ENCODE measurements at places on chromosomes 16 and 17. TPM values are rescaled to one million over a fixed set of nuclear protein-coding genes. Genes with fewer than 3 reads are reported as not detected.

- no peak overlapping the region for H3K4me3 ChIP-seq
- H3K4me1 ChIP-seq: no peaks in the 10 kb centered on the region
- H3K27me3 ChIP-seq: no peaks in the 10 kb centered on the region
- no peaks in the 10 kb centered on the region for H3K36me3 ChIP-seq
- H3K27ac ChIP-seq: no peak overlapping the region
- DNase-seq: no peak
Measured at GRCh38 chr17:253091-253846, 71.8 kb upstream of the DOC2B start.

GRCh38 chr17:50604513-50604912 lies 30.2 kb upstream of the ABCC3 start:
- no peaks in the 10 kb centered on the region for H3K27me3 ChIP-seq
- DNase-seq: no peak
- no peaks in the 10 kb centered on the region for H3K36me3 ChIP-seq
- H3K4me3 ChIP-seq: no peak overlapping the region
- H3K4me1 ChIP-seq: peaks cover 4% of the 10 kb centered on the region

DNA sequence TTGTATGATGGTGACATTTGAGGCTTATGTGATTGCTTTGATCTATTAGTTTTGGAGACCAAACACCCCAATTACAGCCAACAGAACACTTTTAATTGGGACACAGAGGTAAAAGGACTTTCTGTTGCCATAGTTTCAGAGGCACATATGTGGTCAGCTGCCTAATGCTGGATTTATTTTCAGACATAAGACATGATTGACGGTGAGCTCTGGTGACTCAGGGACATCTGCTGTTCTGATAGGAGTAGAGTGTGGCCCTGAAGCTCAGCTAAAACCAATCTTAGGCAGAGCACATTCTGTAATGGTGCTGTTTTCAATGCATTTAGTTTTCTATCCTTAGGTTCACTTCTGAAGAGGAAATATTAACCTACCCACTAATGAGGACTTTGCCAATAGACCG lies 247.1 kb downstream of the UTP18 start:
- no peaks in the 10 kb centered on the region for H3K36me3 ChIP-seq
- H3K4me3 ChIP-seq: no peak overlapping the region
- no peak overlapping the region for H3K27ac ChIP-seq
- no peaks in the 10 kb centered on the region for H3K4me1 ChIP-seq
- 0 out of 2 replicates have a peak, but pooled peaks cover 2% of the 10 kb centered on the region for H3K27me3 ChIP-seq

GRCh38 chr17:75697651-75698291 lies 23.5 kb upstream of the ITGB4 start:
- no peak overlapping the region for H3K27ac ChIP-seq
- H3K4me1 ChIP-seq: no peaks in the 10 kb centered on the region
- no peak for DNase-seq

DNA sequence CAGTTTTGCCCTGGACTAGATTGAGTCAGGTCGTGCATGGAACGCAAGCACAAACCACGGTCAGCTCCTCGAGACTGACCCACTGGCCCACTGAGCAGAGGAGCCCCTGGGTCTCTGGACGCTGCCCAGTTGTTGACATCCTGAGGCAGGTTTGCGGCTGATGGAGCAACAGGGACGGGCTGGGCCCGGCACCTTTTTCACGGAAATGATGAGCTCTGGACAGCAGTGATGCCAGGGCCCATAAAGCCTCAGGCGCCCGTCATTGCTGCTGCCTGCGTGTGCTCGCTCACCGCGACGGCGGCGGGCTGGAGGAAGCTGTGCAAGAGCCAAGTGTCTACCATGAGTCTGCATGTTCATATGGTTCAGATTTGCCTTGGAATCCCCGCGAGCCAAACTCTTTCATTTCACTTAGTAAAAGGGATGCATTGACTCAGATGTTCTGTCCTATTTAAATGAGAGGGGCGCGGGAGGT lies 30.8 kb upstream of the CRISPLD2 start:
- H3K27ac ChIP-seq: no peak overlapping the region
- H3K4me1 ChIP-seq: no peaks in the 10 kb centered on the region
- no peak overlapping the region for H3K4me3 ChIP-seq
- no peaks in the 10 kb centered on the region for H3K27me3 ChIP-seq

DNA sequence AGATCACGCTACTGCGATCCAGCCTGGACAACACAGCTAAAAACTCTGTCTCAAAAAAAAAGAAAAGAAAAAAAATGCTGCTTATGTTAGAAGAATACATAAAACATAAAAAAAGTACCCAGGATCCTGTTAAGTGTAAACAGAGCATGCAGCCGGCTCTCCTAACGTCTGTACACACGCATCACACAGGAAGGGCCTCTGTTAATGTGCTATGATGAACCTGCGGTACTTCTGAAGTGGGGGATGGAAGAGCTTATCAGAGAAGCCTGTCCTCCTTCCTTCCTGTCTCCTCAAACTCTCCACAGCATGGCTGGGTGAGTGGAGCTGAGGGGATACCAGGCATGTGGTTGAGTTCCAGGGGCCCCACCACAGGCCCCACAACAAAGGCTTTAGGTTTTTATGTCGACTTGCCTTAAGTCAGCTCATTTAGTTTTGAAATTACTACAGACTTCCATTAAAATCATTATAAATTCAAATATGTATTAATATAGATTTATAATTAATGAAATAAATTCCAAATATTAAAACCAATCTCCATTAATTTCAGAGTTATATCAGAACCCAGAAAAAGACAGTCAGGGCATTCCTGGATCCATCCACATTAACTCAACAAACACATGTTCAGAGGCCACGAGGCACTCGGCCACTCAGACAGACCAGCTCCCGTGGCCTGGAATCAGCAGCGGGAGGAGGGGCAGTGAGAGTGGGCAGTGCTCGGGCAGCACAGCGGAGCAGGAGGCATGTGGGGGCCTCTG lies 11.7 kb downstream of the CCDC57 start:
- no peak overlapping the region for H3K27ac ChIP-seq
- H3K36me3 ChIP-seq: no peaks in the 10 kb centered on the region
- H3K4me1 ChIP-seq: peaks cover 4% of the 10 kb centered on the region
- H3K27me3 ChIP-seq: no peaks in the 10 kb centered on the region
- no peak for DNase-seq

DNA sequence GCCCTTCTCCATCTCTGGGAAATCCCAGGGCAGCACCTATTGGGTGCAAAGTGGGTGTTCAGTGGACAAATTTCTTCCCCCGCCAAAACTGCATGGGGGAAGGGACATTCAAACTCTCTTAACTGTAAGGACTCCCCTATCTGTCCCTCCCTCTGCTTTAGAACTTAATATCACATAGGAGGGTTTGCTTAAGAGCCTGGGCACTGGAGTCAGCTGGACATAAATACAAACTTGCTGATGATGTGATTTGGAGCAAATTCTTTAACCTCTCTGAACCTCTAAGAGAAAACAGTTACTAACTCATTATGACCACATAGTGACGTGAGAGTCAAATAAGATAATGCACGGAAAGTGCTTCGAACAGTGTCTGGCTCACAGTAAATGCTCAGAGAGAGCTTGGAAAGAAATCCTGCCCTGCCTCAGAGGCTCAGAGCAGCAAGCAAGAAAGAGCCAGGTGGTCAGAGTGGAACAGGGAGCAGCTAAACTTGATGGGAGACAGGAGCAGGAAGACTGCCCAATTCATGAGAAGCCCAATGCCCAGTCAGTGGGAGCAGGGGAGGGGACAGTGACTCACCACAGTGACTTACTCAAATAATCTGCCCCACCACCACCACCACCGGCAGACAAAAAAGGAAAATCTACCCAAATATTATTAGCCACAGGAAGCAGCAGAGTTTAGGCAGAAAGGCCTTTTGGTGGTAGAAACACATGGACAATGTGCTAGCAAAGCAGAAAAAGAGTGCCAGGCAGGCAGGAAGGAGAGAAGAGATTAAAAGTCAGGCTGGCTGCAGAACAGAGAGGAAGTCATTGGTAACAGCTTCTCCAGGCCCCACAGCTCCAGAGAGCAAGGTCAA lies 23.9 kb upstream of the CCL1 start:
- DNase-seq: no peak
- no peak overlapping the region for H3K27ac ChIP-seq
- H3K4me3 ChIP-seq: no peak overlapping the region
- H3K36me3 ChIP-seq: no peaks in the 10 kb centered on the region

DNA sequence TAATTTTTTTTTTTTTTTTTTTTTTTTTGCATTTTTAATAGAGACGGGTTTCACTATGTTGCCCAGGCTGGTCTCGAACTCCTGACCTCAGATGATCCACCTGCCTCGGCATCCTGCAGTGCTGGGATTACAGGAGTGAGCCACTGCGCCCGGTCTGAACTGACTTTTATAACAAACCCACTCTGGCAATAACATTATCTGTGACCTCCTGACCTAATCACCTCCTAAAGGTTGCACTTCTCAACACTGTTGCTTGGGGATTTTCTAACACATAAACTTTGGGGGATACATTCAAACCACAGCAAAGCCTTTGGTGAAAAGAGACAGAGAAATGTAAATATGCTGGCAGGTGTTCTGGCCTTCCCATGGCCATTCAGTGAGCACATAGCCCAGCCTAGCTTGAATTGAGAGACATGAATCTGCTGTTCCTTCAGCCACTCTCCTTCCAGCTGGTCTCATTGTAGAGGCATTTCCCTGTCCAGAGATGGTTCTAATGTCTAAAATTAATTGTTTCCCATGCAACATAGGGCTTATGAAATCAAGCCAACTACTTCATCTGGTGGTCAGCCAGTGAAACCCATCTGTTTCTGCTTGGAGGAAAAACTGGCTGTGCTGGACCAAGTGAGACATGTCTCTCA lies 28.3 kb downstream of the LYRM1 start:
- H3K4me3 ChIP-seq: no peak overlapping the region
- H3K27ac ChIP-seq: no peak overlapping the region
- H3K4me1 ChIP-seq: no peaks in the 10 kb centered on the region
- no peaks in the 10 kb centered on the region for H3K36me3 ChIP-seq

DNA sequence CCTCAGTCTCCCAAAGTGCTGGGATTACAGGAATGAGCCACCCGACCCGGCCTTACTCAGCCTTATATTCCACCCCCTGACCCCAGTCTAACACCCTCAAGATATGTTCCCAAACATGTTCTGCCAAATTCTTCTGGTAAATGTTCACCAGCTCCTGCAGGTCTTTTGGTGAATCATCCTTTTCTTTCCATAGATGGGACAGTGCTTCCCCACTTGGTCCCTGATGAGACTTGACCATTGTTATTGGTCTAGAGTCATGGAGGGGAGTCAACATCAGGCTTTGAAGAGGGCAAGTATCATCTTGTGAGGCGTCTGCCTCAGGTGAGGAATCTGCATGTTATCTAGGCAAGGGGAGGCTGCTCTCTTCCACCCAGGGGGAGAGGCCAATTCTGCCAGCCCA lies 10.4 kb upstream of the RUNDC3A start:
- no peak overlapping the region for H3K4me3 ChIP-seq
- H3K4me1 ChIP-seq: no peaks in the 10 kb centered on the region
- DNase-seq: no peak
- H3K27ac ChIP-seq: no peak overlapping the region
- no peaks in the 10 kb centered on the region for H3K36me3 ChIP-seq

DNA sequence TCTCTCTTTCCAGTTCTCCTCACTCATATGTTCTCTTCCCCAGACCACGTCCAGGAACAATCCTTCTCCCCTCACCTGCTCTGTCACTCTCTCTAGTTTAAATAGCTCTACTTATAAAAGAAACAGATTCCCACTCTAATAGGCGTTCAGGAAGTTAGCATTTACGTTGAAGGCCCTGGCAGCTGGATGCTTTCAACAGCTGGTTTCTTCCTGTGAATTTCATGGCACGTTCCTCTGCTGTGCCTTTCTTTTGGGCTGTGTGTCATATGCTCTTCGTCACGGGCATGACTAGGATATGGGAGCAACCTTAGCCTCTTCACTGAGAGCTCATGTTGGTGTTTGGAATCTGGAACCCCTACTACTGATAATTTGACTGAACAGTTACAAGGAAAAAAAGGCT lies 73.2 kb downstream of the ZNF18 start:
- no peak overlapping the region for H3K27ac ChIP-seq
- no peak overlapping the region for H3K4me3 ChIP-seq
- H3K4me1 ChIP-seq: no peaks in the 10 kb centered on the region
- no peaks in the 10 kb centered on the region for H3K27me3 ChIP-seq

GRCh38 chr17:80861892-80862291 lies 129.7 kb upstream of the CHMP6 start:
- H3K4me3 ChIP-seq: no peak overlapping the region
- H3K36me3 ChIP-seq: no peaks in the 10 kb centered on the region
- no peaks in the 10 kb centered on the region for H3K27me3 ChIP-seq
- peaks cover 6% of the 10 kb centered on the region for H3K4me1 ChIP-seq
- DNase-seq: no peak

GRCh38 chr17:40097931-40098845 lies 2.2 kb downstream of the NR1D1 start:
- no peak overlapping the region for H3K4me3 ChIP-seq
- H3K36me3 ChIP-seq: no peaks in the 10 kb centered on the region
- H3K4me1 ChIP-seq: peaks cover 28% of the 10 kb centered on the region
- H3K27me3 ChIP-seq: 0 out of 2 replicates have a peak, but pooled peaks cover 6% of the 10 kb centered on the region
- no peak for DNase-seq

GRCh38 chr17:77325577-77326075 lies 184.9 kb downstream of the SEC14L1 start:
- peaks cover 53% of the 10 kb centered on the region for H3K4me1 ChIP-seq
- DNase-seq: no peak
- peaks cover 3% of the 10 kb centered on the region for H3K27me3 ChIP-seq
- H3K27ac ChIP-seq: no peak overlapping the region
- H3K36me3 ChIP-seq: no peaks in the 10 kb centered on the region
- no peak overlapping the region for H3K4me3 ChIP-seq

DNA sequence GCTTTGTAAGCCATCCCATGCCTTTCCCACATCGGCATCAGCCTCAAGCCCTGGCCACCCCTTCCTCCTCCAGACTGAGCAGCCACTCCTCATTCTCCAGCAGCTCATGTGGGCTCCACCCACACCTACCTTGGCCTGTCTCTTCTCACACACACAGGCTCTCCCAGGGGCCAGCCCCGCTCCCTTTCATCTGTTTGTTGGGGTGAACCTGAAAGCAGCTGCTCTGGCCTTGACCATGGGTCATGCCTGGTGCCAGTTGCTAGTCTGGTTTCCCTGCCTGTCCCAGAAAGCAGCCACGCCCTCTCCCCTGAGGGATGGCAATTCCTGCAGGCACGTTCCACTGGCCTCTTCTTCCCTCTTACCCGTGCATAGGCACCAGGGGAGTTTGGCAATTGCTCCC lies 11.4 kb upstream of the TMEM238L start:
- H3K27me3 ChIP-seq: no peaks in the 10 kb centered on the region
- H3K4me3 ChIP-seq: no peak overlapping the region
- no peaks in the 10 kb centered on the region for H3K36me3 ChIP-seq
- no peak overlapping the region for H3K27ac ChIP-seq

The CDH16 gene
- total RNA-seq: not detected

The CEP295NL gene
- total RNA-seq: not detected

The NRN1L gene
- 0.56 TPM for total RNA-seq

The TUBG2 gene
- total RNA-seq: 15.3 TPM

The CSH1 gene
- total RNA-seq: not detected

The TSR1 gene
- 65.2 TPM for total RNA-seq

The BAHCC1 gene
- not detected for total RNA-seq

The MT3 gene
- not detected for total RNA-seq

The FBXO39 gene
- not detected for total RNA-seq

The SPSB3 gene
- 73.9 TPM for total RNA-seq

The KRTAP2-3 gene
- total RNA-seq: not detected

The SPATA22 gene
- not detected for total RNA-seq

The CNOT1 gene
- 299 TPM for total RNA-seq

All from Karpas-422 (cell line).